ENCODE measurements at places on chromosomes 12 and 14. TPM values are rescaled to one million over a fixed set of nuclear protein-coding genes. Genes with fewer than 3 reads are reported as not detected.

GRCh38 chr12:39443081-39443928 is at the start of gene KIF21A:
TSS of gene KIF21A (minus strand) at chr12:39443120. CDS start at chr12:39442970, 150 bp downstream.
- peak; percentile 97 for DNase-seq

- no peak for DNase-seq
Observed at GRCh38 chr14:88426271-88426670, 40.8 kb downstream of the SPATA7 start.

Gene RCOR1
- 17.7 TPM for polyA plus RNA-seq

GRCh38 chr12:1804545-1805332 is 15.6 kb upstream of the LRTM2 start:
- DNase-seq, result peak; percentile 92

- DNase-seq, result no peak
Observed at GRCh38 chr14:20711685-20712084, 23.1 kb downstream of the ANG start.

Data from A549 (cell line).